DMS79 (cell line): ENCODE measurements at places on chromosomes 16 and 17.

DNA sequence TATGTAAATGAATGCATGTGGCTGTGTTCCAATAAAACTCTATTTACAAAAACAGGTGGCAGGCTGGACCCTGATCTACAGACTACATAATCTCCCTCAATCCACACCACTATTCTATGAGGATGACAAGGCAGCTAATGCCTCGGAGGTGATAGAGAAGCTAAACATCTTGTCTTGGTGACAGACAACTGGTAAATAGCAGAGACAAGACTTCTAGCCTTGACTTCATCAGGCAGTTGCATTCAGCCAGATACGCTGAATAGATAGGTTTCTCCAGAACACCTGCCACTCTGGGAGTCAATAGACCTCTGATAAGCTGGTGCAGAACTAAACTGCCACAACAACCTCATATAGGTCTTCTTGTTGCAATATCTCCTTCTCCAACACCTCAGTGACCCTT is 3.3 kb downstream of the ATPAF2 start:
- no peak for DNase-seq

GRCh38 chr16:67177743-67178699 is 5.7 kb downstream of the MATCAP1 start:
- DNase-seq, result peak; percentile 61

DNA sequence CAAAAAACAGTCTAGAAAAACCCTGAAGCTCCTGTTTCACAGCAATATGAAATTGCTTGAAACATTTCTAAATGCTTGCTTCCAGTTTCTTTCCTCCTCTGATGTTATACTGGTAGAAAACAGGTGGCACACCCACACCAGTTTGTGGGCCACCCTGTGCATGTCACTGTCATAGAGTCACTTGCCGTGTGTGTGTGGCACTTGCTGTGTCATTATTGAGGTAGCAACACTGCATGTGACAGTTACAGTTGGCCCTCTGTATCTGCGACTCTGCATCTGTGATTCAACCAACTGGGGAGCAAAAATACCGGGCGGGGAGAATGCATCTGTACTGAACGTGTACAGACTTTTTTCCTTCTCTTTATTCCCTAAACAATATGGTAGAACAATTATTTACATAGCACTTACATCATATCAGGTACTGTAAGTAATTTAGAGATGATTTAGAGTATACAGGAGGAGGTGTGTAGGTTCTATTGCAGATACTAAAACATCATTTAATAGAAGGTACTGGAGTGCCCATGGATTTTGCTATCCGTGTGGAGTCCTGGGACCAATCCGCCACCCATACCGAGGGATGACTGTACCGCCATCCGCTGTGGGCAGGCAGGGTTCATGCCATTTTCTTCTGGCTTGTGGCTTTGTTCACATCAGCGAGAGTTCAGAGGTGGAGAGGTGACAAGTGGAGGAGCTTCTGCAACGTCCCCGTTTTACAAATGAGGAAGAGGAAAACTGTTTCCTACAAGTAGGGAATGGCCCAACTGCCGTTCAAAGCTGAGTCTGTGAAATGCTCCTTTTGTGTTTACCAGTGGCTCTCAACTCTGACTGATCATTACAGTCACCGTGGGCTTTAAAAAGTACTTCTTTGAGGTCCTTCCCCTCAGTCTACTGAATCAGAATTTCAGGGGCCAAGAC is 373.7 kb downstream of the SNX29 start:
- DNase-seq, result no peak

DNA sequence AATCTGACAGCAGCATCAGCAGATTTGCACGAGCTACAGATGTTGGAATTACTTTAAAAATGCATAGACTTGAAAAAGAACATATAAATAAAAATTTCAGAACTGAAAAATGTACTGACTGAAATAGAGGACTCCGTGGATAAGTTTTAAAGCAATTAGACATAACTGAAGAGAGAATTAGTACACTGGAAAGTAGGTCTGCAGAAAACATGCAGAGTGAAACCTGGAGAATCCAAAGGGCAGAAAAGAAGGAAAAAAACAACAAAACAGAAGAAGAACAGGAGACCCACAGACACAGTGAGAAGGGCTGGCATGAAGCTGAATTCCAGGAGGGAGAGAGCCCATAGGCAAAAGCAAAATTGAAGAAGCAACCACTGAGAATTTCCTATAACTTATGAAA is 57.2 kb upstream of the ENPP7 start:
- no peak for DNase-seq

GRCh38 chr16:60586493-60586892 is 1449.7 kb downstream of the CDH8 start:
- no peak for DNase-seq

DNA sequence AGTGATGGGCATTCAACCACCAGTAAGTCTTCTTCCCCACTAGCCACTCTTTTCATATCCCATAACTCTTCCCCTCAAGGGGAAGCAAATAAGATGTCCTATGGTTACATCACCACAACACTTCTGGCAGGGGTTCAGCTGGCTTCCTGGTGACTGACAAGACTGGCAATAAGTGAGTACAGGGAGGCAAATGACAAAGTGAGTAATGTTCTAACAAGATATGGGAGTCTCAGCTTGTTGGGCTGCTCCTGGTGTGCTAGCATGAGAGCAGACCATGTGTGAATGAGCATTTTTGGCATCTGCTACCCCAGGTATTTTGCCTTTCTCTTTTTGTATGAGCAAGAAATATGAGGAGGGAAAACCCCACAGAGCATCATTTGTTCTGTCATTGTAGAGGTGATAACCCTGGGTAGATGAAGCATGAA is 9.9 kb downstream of the TMIGD1 start:
- DNase-seq, result peak; percentile 14

GRCh38 chr17:40456396-40456951 is 13.2 kb downstream of the IGFBP4 start:
- DNase-seq, result no peak

DNA sequence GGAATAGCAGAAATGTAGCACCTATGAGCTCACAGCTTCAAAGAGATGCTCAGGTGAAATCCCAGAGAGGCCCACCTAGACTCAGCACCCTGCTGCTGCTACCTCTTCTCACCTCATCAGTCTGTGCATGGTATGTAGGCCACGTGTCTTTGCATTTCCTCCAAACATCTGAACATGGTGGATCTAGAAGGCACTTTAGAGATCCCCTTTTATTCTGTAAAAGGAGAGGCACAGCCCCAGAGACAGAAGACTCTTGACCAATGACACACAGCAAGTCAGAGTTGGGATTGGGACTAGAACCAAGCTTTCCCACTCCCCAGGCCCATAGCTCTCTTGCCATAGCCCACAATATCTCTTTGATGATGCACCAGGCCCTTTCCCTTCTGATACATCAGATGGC is 19.4 kb upstream of the NKD1 start:
- DNase-seq, result no peak

DNA sequence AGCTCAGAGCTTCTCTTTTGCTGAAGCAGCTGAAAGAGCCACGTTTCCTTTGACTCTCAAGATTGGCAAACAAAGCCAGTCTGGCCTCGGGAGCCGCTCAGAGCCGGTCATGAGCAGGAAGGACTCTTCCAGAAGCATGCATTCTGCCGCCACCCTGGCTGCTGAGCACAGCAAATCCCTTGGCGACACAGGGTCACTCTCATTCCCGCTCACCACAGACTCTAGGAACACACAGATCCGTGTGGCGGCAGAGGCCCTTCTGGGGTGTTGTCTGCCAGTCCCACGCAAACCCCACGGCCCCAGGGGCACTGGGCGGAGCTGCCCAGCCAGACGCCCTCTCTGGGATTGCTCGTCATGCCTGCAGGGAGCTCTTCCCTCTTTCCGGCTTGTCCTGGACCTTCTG is 157.0 kb downstream of the C16orf95 start:
- no peak for DNase-seq

DNA sequence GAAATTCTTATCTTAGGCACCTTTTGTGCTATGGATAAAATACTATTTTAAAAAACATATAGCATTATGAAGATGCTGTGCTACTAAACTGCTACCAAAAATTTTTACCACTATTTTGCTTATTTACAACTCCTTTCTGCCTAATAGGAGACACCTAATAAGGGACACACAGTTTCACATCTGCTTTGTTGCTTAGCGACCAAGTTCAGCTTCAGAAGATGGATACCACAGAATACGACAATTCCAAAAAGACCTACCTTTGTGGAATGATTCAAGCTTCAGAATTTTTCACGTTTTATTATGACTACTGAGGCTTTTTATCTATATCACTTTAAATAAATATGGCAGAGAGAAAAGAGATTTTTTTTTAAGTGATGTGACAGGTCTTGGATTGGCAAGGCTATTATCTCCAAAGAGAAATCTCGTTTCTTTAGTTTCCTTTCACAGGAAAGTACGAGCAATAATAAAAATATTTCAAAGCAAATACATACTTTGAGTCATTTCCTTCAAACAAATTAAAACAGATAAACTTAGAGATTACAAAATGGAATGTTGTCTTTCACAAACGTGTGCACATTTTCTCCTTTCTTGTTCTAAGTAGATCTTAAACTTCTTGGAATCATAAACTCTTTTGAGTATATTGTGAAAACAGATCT is 35.4 kb downstream of the SPAG9 start:
- no peak for DNase-seq

DNA sequence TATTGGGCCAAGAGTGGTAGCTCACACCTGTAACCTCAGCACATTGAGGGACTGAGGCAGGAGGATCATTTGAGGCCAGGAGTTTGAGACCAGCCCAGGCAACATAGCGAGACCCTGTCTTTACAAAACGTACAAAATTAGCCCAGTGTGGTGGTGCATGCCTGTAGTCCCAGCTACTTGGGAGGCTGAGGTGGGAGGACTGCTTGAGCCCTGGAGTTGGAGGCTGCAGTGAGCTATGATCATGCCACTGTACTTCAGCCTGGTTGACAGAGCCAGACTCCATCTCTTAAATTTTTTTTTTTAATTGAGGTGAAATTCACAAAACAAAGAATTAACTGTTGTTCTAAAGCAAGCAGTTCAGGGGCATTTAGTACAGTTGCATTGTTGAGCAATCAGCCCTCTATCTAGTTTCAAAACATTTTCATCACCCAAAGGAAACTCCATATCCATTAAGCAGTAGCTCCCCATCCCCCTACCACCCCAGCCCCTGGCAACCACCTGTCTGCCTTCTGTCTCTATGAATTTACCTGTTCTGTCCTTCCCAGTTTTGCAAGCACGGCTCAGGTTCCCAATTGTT is 15.6 kb downstream of the SNX29 start:
- DNase-seq, result no peak

DNA sequence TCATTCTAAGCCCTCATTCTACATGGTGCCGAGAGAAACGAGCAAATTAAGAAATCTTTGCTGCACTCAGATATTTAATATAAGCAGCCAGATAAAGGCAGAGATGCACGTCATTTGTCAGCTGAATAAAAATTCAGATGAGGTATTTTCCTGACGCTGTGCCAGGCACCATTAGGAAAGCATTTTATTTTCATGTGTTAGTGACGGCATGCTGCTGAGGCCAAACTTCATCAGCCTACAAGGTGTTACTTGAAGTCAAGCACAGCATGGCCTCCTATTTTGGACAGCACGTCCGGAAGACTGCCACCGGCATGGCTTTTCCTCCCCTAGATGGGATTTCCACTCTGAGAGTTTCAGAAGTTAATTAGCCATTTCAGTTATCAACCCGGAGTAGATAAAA is 70.3 kb downstream of the IRX3 start:
- DNase-seq, result no peak

- no peak for DNase-seq
Observed at GRCh38 chr17:79925242-79925957, 86.2 kb upstream of the CBX4 start.

GRCh38 chr16:86545954-86546637 is 8.9 kb downstream of the MTHFSD start:
- no peak for DNase-seq

- no peak for DNase-seq
Observed at GRCh38 chr16:9977333-9977897, 204.8 kb downstream of the GRIN2A start.

- DNase-seq, result no peak
Observed at GRCh38 chr17:80938556-80938955, 53.1 kb upstream of the CHMP6 start.

DNA sequence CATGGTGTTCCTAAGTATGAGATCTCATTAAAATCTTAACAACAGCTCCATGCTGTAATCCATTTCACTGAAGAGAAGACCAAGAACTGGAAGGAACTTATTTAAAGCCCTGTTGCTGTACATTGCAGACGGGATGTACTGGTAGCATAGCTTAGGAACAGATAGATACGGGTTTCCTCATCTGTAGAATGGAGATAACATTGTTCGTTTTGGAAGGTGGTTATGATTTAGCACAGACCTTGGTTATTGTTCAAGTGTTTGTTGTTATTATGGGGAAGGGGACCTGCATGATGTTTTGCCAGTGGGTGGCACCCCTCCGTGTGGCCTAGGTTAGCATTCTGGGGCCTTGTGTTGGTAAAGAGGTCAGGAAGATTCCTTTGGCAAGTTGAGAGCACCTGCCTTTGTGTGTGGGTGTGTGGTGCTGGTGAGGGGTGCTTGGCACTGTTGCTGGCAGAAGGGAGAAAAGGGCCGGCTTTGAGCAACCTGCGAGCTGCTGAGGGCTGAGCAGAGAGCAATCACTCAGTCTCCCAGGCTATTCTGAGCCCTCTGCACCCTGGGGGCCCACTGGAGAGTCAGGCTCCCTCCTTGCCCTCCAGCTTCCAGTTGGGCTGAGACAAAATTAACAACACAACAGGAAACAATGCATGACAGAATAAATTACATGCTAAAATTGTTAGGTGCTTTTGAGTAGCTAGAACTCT is 2.3 kb downstream of the TAOK2 start:
- no peak for DNase-seq

DNA sequence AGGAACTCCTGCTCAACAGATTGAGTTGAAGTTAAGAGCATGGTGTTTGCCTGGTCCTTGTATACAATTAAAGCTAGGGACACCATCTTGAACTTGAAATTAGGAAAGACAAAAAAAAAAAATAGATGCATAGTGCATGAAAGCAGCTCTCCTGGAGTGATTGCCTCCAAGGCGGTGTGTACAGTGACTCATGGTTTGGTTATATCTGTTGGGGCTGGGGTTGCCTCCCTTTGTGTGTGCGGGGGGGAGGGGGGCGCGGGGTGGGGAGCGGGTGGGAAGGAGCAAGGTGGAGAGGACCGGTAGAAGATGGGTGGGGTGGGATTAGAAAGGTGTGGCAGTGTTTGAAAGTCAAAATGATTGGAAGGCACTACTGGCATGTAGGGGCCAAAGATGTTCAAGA is 3.4 kb downstream of the TMED6 start:
- DNase-seq, result no peak

GRCh38 chr17:72095316-72095715 is 25.5 kb upstream of the SOX9 start:
- no peak for DNase-seq
